ENCODE measurements at places on chromosomes 3 and 15.

DNA sequence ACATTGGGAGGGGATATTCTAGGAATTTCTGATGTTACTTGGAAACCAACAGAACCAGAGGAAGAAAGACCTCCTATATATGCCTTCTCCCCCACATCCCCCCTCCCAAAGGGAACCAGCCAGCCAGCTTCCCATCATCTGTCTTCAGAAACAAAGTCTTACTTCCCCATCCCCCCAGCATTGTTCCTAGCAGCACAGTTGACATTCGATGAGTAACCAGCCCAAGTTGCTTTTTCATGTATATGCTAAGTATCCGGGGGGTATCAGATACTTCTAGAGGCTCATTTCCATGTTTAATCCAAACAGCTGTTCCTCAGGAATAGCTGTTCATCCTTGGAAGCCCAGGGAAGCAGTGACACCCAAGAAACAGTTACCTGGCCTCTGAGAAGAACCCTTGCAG, 16.0 kb downstream of the RMDN3 start:
- no peak for DNase-seq

DNA sequence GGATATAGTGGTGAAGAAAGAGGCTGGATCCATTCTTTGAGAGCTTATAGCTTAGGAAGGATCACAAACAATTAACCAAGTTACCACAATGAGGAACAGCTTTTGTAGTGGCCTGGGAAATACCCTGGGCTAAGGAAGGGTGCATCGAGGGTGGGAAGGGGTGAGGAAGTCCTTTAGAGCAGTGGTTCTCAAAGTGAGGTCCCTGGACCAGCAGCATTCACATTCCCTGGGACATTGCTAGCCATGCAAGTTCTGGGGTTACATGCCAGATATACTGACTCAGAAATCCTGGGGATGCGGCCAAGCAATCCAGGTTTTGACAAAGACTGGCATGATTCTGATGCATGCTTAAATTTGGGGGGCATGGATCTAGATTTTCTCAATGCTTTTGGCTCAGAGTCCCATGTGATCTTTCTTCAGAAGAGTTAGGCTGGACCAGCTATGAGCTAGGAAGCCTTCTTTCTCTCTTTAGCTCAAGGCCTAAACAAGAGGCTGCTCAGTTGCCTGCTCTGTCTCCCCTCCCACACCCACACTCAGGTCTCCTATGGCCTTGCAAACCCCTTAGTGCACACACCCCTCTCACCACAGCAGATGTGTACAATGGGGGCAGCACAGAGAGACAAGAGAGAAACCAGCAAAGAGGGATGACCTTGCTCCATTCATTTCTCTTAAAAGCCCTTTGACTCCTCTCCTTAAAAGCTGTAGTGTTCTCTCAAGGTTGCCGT, 1.8 kb upstream of the CCR1 start:
- no peak for DNase-seq

DNA sequence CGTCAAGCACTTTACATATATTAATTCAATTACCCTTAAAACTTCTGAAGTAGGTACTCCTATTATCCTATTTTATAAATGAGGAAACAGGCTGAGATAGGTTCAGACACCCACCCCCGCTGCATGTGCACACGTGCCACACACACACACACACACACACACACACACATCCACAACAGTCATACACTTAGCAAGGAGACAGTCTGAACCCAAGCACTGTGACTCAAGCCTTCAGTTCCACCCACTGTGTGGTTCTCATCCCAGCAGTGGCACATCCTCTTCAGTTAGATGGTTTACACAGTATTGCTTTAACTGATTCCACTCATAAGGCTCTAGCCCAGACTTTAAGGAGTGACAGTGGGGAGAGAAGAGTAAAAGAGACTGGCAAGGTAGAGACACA, 91.1 kb upstream of the FGF7 start:
- DNase-seq, result no peak

- DNase-seq, result no peak
These were observed 293.4 kb upstream of the GBE1 start for GRCh38 chr3:82054849-82055248.

- DNase-seq, result no peak
These were observed 215.9 kb upstream of the CTDSPL start for GRCh38 chr3:37645517-37646380.

GRCh38 chr3:177282119-177282655, 84.9 kb upstream of the TBL1XR1 start:
- no peak for DNase-seq

- DNase-seq, result no peak
These were observed 13.2 kb upstream of the RGMA start for GRCh38 chr15:93102211-93102610.

DNA sequence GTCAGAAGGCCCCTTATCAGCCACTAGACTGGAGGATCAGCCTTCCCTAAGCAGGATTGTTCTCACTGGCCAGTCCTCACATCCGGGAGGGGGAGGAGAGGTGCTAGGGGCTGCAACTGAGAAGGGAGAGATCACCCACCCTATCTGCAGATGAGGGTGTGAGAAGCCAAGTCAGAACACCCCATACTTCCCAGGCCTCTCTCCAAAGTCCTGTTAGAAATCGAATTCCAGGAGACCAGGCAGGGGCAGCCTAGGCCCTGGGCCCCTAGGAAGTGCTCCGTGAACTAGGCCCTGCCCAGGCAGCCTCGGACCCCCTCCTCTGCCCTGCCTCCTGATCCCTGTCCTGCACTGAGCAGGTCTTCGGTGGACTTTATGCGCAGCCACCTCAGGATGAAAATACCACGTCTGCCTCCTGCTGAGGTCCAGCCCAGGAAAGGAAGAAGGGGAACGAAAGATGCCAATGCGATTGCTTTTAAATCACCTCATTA, 933 bp downstream of the DZIP1L start:
- no peak for DNase-seq

DNA sequence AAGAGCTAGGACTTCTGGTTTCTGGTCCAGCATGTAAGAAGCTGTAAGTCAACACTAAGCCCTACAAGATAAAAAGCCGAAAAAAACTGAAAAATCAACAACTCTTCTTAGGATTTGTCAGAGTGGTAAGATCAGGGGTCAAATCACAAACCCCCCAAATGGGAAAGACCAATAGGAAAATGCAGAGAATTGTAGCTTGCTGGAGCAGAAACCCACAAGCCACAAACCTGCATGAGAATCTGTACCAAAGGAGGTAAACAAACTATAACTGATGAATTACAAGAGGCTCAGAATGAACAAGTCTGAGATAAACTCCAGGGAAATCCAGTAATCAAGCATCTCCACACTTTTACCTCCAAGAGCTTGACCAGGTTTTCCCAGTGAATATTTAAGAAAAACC, 36.0 kb downstream of the RFX7 start:
- no peak for DNase-seq

DNA sequence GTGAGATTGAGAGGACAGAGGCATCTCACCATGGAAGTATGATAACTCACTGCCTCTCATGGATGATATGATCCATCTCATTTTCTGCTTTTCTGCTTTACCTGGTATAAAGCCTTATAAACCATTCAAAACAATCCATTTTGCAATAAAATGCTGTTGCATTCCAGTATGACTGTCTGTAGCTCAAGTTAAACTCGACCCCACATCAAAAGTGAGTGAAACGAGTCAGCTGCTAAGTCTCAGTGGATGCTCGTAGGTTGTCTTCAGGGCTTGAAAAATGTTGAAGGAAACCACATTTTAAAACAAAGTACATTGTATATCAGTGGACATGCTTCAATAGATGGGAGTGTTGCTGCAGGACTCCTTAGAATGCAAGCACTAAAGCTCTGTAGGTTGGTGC, 839.0 kb downstream of the TUSC7 start:
- DNase-seq, result no peak
